ENCODE measurements at places on chromosomes 12 and 14. TPM values are rescaled to one million over a fixed set of nuclear protein-coding genes. Genes with fewer than 3 reads are reported as not detected.

DNA sequence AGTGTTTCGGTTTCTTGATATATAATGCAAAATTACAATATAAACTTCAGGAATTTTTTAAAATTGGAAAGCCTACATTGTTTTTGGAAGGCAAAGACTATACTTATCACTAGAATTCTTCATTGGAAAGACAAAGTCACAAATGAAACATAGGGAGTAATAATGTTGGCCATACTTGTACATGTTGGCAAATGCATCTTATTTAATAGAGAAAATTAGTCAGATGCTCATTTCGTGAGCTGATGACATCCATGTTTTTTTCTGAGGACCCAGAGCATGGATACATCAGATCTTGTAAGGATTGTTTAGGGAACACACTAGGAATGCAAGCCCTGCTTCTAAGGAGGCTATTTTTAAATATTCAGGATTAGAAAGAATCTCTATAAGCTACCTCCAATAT, 4.6 kb upstream of the SLC15A5 start:
- H3K4me3 ChIP-seq, result no peak overlapping the region
- H3K4me1 ChIP-seq, result no peaks in the 10 kb centered on the region
- DNase-seq, result no peak

DNA sequence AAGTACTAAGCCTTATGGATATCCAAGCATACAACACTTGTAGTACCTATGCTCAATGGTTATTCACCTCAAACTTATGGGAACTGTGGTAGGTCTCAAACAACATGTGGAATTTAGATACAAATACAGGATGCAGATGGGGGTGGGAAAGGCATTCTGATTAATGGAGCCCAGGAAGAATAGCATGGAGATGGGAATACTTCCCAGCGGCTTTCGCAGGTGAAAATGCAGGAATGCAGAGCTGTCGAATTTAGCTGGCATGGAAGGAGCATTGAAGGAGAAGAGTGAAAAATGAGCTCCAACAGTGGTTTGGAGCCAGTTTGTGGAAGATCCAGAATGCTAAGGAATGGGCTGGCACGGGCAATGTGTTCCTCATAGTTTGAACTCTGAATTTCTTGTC, 89.9 kb downstream of the NKX2-1 start:
- H3K27ac ChIP-seq, result no peak overlapping the region
- H3K4me3 ChIP-seq, result no peak overlapping the region
- no peaks in the 10 kb centered on the region for H3K36me3 ChIP-seq
- H3K4me1 ChIP-seq, result no peaks in the 10 kb centered on the region
- H3K27me3 ChIP-seq, result peaks cover 39% of the 10 kb centered on the region

The NELL2 gene
- 105 TPM for total RNA-seq

GRCh38 chr12:57583008-57583831, 7.8 kb upstream of the PIP4K2C start:
- peaks cover 40% of the 10 kb centered on the region for H3K36me3 ChIP-seq
- H3K4me3 ChIP-seq, result no peak overlapping the region
- H3K4me1 ChIP-seq, result no peaks in the 10 kb centered on the region
- peak; percentile 89 for DNase-seq
- no peak overlapping the region for H3K27ac ChIP-seq

- no peaks in the 10 kb centered on the region for H3K27me3 ChIP-seq
- no peak overlapping the region for H3K27ac ChIP-seq
- H3K36me3 ChIP-seq, result no peaks in the 10 kb centered on the region
- no peaks in the 10 kb centered on the region for H3K4me1 ChIP-seq
- no peak for DNase-seq
- H3K4me3 ChIP-seq, result no peak overlapping the region
Measured at GRCh38 chr12:84974155-84974815, 61.7 kb upstream of the SLC6A15 start.

DNA sequence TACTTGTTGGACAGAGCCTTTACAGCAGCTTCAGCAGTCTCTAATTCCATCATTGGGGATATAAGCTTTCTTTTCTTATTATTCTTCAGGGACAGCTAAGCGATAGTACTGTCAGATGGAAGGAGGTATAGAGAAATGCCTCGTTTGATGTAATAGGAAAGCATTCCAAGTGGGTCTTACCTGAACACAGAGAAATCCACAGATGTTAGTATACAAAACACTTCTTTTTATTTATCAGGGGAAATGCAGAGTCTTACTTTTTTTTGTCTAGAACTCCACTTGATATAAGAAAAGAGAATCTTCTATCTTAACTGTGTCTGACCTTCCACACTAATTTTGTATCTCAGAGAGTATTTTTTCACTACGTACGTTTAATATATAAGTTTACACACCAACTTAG, 1.9 kb downstream of the SYT1 start:
- H3K27ac ChIP-seq, result no peak overlapping the region
- DNase-seq, result no peak
- no peaks in the 10 kb centered on the region for H3K27me3 ChIP-seq
- H3K4me3 ChIP-seq, result peak overlapping the region; percentile 81
- H3K4me1 ChIP-seq, result peaks cover 14% of the 10 kb centered on the region

The YLPM1 gene
- 59.7 TPM for total RNA-seq
